ENCODE measurements at places on chromosomes 1 and 21.
A peak's percentile ranks its signal among the peaks of the same experiment; 100 is the strongest.

DNA sequence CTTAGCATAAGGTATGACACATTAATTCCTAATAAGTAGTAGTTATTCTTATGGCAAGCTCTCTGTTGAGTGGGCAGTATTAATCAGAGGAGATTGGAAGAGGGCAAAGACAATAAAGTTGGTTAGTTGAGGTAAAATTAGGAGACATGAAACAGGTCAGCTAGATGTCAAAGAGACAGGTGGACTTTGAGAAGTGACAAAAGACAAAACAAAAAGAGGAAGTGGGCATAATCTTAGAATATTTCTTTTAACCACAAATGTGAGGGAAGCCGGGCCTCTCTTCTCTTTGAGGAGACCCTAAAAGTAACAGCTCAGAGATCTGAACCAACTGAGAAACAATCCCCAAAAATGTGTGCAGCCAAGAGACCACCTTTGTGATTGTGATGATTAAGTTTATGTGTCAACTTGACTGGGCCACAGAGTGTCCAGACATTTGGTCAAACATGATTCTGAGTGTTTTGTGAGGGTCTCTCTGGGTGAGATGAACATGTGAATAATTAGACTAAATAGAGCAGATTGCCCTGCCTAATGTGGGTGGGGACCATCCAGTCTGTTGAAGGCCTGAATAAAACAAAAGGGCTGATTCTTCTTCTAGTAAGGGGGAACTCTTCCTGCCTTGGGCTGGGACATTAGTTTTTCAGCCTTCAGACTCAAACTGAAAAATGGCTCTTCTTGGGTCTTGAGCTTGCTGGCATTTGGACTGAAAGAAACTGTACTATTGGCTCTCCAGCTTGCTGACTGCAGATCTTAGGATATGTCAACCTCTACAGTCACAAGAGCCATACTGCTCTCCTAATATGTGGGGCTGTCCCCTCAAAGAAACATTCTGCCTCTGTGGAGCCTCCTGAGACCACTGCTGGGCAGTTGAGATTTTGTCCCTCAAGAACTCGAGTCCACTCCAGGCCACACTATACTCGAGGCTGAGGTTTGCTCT is 40.0 kb downstream of the FCRL5 start:
- DNase-seq = no peak

- DNase-seq = no peak
These were observed 630.7 kb upstream of the PLXNA2 start for GRCh38 chr1:208874915-208875314.

- DNase-seq = no peak
These were observed 924 bp downstream of the EXTL2 start for GRCh38 chr1:100893718-100894117.

- no peak for DNase-seq
These were observed 16.9 kb downstream of the MTFR1L start for GRCh38 chr1:25836695-25837094.

GRCh38 chr1:200530623-200531261 is 89.8 kb downstream of the KIF14 start:
- DNase-seq = no peak

DNA sequence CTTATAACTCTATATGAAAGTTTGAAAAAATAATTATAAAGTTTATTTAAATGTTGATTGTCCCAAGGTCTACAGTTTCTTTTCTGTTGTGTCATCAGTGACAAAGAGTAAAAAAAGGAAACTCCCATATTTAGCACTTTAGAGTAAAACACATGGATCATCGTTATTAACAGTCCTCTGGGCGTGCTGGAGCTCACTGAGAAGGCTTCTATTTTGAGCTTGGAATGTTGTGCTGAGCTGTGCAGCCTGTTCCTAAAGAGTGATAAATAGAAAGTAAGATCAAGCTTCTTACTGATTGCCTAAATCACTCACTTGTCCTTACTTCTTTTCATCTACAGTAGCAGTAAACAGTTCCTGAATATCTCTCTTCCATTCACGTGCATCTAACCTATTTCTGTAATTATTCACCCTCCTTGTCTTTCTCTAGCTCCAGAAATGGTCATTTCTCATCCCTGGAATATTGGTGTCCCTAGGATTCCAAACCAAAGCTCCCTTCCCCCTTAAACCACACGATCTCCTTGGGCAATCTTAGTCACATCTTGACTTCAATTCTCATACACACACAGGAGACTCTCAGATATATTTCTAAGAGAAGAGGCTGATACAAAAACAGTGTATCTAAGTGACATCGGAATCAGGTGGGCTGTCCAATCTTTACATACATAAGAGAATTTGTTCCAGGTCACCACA is 11.9 kb downstream of the GBP5 start:
- DNase-seq = peak; percentile 55

- peak; percentile 88 for DNase-seq
These were observed 15.5 kb upstream of the CD247 start for GRCh38 chr1:167533851-167534300.

- DNase-seq = peak; percentile 56
These were observed 10.6 kb downstream of the ID3 start for GRCh38 chr1:23548704-23549143.

DNA sequence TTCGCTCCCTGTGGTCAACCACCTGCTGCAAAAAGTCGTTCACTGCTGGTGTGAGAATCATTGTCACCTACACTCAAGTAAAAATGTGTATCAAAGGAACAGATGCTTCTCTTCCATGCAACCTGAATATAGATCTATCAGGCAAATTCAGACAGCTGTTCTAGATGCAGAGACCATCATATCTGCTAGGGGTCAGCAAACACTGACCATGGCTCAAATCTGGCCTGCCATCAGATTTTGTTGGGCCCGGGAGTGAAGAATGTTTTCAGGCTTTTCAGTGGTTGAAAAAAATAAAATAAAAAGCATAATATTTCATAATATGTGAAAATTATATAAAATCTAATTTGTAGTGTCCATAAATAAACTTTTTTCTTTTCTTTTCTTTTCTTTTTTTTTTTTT is 199.6 kb downstream of the RGS7 start:
- no peak for DNase-seq

- DNase-seq = no peak
These were observed 4.1 kb downstream of the GPA33 start for GRCh38 chr1:167086033-167086432.

- no peak for DNase-seq
These were observed 256.5 kb downstream of the GPR52 start for GRCh38 chr1:174704300-174704699.

DNA sequence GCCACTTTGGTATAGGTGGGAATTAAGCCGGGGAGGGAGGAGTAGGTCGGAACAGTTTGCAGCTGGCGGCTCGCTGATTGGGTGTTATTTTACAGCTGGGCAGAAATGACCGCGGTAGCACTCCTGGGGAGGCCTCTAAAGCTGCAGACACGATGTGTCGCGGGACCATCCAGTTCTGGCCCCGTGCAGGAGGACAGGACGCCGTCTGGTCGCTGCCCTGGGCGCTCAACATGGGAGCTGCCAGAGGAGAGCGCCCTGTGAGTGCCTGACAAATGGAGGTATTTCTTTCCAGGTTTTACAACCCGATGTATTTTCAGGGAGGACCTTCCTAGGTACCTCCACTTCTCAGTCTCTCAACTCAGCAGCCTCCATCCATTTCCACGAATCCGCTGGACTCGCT is 46.2 kb downstream of the CDC7 start:
- DNase-seq = no peak

DNA sequence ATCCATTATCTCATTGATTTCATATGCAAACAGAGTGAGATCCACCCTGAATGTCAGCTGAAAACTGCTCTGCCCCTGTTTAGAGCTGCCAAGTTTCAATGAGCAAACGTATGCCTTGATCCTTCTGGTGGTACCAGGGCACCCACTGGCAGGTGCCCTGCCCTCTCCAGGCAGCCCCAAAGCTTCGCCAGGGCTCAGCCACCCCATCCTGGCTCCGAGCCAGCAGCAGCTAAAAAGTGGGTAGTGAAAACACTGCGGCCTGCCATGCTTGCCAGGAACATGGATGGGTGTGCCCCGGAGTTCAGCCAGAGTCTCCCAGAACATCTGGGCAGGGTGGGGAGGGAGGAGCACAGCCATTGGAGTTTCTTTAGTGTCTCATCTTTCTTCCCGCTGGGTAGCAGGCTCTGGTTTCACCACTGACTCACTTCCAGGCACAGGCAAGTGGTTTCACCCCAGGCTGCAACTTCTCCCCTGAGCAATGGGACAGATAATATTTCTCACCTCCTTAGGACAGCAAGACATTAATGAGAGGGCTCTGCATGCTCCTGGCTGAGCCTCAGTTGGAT is 8.1 kb upstream of the LMX1A start:
- DNase-seq = peak; percentile 63

- no peak for DNase-seq
These were observed 129.9 kb upstream of the CD34 start for GRCh38 chr1:208040821-208041297.

DNA sequence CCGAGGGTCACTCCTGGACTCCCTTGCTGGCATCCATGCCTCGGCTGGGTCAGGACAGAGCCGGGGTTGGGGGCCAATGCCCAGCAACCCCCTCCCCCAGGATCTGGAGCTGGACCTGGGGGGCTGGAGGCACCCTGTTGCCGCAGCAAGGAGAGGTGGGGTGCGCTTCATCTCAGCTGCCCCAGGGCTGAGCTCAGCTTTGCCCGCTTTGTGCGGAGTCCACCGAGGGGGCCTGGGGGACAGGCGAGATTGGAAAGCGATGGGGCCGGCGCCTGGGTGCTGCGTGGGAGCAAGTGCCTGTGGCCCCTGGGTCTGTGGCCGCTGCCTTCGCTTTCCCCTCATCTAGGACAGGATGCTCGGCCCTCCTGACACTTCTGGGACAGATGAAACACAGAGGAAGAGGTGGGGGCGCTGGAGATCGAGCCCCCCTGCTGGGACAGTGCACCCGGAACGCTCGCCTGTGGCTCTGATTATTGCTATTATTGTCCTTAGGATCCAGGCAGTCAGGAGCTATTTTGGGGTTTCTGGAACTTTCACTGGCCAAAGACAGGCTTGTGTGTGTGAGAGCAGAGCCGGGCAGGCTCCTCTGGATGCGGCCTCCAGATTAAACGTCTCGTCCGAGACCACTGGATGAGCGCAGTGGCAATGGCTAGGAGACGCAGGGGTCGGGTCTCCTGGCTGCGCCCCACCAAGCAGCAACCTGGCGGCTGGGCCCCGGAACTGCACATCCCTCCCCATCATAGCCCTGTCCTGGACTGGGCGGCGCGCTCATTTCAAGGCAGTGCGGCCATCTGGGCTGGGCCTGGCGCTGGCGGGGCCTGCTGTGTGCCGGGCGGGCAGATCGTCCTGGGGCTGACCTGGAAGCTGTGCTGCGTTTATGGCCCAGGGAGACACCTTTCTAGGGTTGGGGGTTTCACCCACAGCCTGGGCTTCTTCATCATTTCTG is 13.8 kb downstream of the PRDM16 start:
- no peak for DNase-seq

DNA sequence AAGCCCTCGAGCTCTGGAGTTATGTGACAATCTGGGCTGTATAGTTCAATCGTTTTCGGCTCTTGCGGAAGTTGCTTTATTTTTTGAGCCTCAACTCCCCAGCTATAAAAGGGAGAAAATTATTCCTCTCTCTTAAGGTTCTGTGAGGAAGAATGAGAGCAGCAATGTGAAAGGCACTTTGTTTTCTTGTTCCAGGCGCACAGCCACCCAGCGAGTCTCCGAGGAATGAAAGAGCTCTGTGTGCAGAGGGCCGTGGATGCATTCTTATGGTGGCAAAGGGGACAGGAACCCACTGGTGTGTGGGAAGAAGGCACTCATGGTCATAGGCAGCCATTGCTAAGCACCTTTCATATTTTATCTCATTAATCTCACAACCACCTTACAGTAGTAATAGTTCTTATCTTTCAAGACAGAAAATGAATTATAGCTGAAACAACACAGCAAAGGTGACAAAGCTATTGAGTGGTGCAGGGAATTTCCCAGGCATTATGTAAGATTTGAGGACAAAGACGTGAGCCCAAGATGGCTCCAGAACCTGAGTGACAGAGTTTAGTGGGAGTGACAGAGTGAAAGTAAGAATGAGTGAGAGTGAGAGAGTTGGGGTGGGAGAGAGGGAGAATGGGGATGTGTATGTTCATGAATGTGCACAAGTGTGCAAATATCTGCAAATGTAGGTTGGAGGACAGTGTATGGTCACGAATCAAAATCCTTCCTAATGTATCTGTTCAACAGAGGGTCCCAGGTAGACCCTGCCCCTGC is 9.4 kb downstream of the CYP2J2 start:
- no peak for DNase-seq

DNA sequence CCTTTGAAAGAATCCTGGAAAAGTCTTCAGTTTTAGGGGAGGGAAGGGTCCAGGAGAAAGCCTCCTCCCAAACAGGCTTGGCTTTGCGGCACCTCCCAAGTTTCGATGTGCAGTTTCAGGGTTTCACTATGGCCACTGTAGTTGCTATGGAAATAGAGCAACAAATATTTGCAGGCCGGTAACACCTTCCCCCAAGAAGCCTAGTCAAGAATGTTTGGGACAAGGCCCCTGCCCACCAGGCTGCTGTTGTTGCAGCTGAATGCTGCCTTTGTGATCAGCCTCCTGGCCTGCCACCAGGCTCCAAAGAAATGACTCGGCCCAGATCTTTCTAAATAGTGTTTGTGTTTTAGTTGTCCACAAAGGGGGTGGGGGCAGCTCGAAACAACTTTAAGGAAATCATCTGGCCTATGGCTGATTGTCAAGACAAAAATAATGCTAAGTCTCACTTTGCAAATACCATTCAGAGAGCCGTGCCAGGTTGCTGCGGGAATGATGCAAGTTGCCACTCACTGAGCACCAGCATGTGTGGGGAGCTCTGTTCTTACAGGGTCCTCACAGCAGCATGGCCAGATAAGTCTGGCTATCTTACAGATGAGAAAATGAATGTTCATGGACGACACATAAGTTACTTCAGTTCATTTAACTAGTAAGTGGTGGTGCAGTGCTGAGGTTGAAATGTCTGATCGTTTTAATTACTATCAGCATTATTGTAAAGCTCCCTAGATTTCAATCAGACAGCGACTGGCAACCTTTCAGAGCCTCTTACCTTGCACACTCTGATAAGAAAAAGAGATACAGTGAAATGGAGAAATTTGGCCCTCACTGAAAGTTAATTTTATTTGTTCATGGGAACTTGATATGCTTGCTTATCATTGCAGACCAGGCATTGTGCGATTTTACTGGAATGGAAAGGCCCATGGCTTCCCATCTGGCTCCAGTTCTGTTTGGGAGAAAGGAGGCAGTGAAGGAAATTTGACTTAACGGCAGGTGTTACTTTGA is 91.2 kb upstream of the JUN start:
- DNase-seq = peak; percentile 60

DNA sequence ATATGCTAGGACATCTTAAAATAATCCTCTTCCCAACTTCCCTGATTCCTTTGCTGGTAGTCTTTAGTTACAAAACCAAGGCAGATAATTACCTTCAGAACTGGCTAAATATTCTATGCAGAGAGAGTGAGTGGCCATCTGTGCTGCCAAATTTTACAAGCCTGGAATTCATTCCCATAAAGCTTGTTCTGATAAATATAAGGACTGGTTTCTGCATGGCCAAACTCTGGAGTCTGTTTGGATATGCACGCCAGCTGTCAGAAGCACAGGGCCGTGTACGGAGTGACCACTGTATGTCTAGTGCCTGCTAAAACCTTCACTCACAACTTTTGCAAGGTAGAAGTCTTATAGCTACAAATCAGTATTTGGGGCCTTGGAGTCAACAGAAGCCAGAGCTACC is 66.5 kb upstream of the RAVER2 start:
- DNase-seq = no peak

Data from GM03348 (cell line).